ENCODE measurements at places on chromosomes 4 and X.

- no peak for DNase-seq
These were observed 6.8 kb downstream of the SRPX2 start for GRCh38 chrX:100650841-100651240.

DNA sequence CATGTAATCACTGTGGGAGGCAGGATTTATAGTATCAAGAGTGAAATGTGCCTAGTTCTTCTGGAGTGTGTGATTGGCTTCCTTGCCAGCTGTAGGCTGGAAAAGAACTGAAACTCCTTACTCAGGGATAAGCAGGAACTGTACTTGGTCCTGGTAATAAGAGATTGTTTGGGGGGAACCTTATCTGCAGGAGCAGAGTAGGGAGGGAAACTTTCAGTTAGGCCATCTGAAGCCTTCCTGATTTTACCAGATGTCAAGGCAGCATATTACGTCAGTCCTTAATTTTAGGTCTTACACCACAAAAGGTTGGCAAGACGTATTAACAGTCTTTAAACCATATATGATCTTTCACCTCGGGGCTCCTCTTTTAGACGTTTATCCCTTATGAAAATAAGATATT lies 231.5 kb upstream of the FMR1 start:
- DNase-seq, result no peak

DNA sequence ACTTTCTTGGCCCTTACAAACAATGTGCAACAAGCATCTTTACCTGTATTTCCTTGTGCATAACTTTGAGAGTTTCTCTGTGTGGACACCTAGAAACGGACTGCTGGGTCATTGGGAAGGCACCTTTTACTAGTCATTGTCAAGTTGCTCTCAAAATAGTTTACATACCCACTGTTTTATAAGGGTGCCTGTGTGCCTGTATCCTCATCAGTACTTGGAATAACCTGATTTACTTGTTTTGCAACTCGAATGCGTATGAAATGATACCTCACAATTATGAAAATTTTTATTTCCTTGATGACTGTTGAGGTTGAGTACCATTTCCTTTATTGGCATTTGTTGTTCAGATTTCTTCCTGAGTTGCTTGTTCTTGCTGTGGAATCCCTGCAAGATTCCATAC lies 150.8 kb downstream of the STIM2 start:
- DNase-seq, result no peak

GRCh38 chr4:119735165-119735651 lies 106.6 kb upstream of the PDE5A start:
- DNase-seq, result no peak

- no peak for DNase-seq
These were observed 2.3 kb downstream of the MAML3 start for GRCh38 chr4:140151699-140152012.

DNA sequence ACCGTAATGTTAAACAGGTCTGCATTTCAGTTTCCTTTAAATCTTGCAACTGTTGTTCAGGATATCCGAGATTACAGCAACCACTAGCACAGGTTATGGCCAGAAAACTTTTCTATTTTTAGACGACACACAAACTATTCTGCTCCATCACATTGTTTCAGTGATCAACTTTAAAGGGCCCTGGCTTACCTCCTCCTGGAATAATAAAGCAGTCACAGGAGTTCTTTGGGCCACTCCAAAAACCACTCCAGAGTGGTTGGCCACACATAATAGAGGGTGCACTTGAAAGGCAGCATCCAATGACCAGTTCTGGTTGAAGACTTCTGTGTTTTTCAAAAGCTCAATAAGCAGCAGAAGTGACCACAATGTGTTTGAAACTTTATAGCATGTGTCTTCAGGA lies 118.9 kb downstream of the RAB28 start:
- DNase-seq, result no peak

GRCh38 chr4:8329859-8330761 lies 60.6 kb downstream of the HTRA3 start:
- DNase-seq, result no peak

DNA sequence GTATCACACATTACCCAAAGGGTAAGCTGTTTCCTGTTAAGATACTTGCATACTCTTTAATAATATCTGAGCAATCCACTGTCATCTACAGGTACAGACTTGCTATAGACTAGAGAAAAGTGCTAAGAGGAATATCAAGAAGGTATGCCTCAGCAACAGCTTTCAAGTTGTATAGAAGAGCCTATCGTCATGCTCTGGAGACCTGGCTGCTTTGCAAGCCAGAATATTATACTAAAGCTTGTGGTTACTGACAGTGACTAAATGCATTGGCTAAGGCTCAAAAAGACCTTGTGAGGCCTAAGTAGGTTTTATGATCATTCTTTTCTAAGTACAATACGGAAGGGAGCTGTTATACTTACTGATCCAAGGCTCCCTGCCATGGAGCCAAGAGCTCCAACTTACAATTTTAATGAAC lies 11.3 kb downstream of the LAMP2 start:
- DNase-seq, result no peak

DNA sequence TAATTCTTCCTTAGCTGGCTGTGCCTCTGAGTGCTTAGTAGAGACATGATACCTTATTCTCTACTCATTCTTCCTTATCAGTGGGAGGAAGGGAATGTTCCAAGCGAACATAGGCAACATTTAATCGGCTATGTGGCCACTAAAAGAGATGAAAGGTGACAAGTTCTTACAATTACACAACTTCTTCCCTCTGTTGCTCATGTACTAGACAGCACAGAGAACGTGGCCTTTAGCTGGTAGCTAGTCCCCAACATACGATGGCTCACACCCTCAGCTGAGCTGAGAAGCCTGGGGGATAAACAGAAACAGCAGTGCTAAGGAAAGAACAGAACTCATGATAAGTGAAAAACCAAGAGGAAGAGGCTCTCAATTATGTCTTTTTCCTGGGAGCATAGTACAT lies 52.2 kb downstream of the APOO start:
- DNase-seq, result no peak

DNA sequence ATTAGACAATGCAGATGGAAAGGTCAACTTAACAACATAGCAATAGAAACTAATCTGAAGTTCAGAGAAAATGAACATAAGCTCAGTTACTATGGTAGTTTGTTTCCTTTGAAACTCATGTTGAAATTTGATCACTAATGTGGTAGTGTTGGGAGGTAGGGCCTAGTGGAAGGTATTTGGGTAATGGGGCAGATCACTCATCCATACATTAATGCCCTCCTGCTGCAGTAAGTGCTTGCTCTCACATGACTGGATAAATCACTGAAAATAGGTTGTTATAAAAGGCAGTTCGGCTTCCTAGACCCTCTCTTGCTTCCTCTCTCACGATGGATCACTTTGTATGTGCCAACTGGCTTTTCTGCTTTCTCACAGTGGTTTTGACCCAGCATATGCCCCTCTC lies 567.4 kb upstream of the GALNT7 start:
- no peak for DNase-seq

GRCh38 chr4:68895561-68896198 lies 55.9 kb downstream of the UGT2A3 start:
- DNase-seq, result no peak

GRCh38 chr4:120922381-120923206 lies at the start of gene PRDM5:
Gene PRDM5, minus strand, starts transcription at chr4:120922726. Its CDS starts 118 bp downstream, at chr4:120922608.
- no peak for DNase-seq

DNA sequence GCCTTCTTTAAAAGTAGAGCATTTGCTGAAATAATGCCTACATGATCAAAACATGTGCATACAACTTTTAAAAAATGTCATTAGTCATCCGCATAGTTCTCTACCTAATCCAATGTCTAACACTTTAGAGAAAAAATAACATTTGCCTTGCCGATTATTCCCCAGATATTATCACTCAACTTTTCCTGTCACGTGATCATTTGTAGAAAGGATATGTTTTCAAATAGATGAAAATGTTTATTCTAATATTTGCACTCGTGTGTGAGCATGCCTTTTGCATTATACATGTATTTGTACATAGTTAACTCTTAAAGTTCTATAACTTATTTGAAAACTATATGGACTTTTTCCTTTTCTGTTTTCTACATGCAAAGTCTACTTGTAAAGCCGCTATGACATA lies 533.0 kb upstream of the FMR1 start:
- no peak for DNase-seq

GRCh38 chr4:187992971-187993370 lies 2.6 kb upstream of the ZFP42 start:
- no peak for DNase-seq

GRCh38 chrX:38798956-38799355 lies 2.3 kb upstream of the MID1IP1 start:
- no peak for DNase-seq

Measured in stimulated activated CD8-positive, alpha-beta memory T cell treated with anti-CD3 and anti-CD28 coated beads, Interleukin-4, amount 100 ng/mL, for 4 hours (primary cell).